ENCODE measurements at places on chromosomes 5 and 9.

DNA sequence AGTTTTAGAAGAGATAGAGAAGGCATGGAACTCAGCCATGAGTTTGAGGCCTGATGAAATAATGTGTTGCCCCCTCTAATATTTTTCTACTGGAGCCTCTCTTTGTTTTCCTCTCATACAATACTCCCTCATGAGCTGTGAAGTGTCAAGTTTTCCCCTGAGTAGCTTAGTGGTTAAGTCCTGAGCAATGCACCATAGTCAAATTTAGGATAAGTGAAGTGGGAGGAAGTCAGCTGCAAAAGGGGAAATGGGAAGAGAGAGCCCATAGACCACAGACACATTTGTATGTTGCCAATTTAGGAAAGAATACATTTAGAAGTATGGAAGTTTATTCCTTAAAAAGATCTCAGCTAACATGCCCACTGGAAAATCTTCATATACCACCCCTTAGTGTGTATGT lies 171.5 kb upstream of the NREP start:
- no peak for DNase-seq

GRCh38 chr9:116572095-116572748 lies 114.9 kb upstream of the TRIM32 start:
- DNase-seq: no peak

DNA sequence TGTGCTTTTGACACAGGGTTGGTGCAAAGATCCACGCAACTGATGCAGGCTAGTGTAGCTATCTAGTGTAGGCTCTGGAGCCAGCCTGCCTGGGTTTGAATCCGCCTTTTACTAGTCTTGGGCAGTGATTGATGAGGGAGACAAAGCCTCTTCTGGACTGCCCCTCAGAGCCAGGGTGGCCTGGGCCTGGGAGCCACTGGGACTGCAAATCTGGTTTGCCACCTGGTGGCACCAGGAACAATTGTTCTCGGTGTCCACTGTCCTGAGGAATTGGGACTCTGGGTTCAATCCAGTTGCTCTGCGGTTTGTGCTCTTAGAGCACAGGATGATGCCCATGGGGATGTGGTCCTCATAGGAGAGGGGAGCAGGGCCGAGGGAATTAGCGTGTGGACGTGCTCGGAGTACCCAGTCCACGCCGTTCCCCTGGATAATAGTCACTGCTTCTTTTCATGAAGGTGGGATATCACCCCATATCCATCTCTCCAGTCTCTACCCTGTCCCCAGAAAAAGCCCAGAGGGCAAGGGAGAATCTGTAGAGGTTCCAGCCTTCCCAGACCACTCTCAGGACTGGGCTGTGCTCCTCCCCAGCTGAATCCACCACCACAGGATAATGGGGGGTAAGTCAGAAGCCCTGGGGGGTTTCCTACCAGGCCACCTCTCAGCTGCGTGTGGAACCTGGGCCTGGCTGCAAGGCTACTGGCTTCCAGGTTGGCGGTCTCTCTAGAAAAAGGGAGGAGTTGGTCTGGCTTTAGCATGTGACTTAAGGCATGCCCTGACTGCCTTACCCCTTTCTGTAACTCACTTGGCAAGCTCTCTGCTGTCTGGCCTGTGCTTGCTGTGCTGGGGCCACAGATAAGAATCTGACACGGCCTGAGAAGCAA lies 1.9 kb downstream of the B4GALT7 start:
- DNase-seq: no peak

- DNase-seq: no peak
Measured at GRCh38 chr5:58300346-58300895, 159.5 kb downstream of the PLK2 start.

DNA sequence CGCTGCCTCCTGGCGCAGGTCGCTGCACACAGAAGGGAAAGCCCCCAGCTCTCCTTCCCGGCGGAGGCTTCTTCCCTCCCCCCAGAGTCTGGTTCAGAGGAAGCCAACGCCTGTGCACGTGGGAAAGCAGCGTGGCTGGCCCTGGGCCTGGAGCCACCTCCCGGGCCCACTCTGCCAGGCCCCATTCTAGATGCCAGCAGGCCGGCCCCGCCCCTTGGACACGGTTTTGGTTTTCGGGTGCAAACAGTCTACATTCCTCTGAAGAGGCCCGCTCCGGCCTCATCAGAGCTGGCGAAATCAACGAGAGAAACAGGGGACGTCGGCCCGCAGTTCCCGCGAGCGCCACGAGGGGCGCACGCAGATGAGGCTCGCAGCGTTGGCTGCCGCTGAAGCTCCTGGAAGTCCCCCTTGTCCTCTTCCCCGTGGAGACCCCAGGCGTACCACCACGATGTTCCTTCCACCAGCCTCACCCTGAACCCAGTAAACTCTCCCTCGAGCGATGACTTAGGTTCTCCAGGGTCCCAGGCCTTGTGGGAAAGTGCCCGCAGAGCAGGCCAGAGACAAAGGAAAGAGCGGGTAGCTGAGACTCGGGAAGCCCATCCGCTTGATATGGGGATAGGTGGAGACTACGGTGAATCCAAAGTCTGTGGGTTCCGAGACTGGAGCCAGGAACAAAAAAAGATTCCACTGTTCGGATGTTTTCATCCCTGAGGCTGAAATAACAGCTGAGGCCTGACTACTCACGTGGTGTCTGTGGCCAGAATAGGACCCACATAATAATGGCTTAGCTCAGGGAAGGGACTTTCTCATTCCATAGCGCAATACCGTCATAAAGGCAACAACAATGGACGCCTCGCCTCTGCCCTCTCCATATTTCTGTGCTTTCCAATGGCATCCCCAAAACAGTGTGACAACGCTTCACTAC lies 64.2 kb downstream of the KLF4 start:
- no peak for DNase-seq

- no peak for DNase-seq
Measured at GRCh38 chr9:133792721-133793470, 54.7 kb upstream of the SARDH start.

DNA sequence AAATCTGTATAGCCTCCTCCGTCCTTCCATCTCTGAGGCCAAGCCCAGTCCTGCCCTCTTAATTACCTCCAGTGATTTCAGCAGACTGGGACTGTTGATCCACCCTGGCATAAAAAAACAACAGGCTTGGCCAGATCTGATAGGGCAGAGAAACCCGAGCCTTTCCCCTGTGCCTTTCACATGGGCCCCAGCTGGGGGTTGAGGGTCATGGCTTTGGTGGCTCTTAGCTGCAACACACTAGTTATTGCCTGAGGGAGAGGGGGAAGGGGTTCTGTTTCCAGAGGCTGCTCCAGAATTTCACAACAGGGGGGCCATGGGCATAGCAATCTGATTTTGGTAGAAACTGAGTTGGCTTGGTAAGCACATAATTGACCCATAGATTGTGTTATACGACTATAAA lies 21.2 kb upstream of the PANK3 start:
- DNase-seq: no peak

DNA sequence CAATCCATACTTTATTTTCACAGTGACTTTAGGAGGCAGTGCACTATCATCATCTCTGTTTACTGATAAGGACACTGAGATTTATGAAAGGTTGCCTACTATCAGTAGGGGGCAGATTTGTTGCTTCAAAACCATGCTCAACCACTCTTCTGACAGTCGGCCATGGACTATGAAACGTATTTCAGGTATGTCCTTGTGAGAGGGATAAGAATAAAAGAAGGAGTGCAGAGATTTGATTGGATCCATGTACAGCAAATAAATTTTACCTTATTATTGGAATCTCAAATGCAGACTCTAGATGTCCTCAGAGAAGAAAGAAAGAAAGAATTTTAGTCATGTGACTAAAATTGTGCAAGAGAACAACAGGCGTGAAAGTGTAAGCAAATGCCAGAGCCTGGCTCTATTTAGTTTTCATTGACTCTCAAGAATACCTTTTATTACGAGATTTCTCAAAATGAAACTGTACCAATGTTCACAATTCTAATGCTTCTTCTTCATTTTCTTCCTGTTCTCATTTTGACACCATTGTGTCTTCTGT lies 296.6 kb upstream of the RASA1 start:
- DNase-seq: no peak

DNA sequence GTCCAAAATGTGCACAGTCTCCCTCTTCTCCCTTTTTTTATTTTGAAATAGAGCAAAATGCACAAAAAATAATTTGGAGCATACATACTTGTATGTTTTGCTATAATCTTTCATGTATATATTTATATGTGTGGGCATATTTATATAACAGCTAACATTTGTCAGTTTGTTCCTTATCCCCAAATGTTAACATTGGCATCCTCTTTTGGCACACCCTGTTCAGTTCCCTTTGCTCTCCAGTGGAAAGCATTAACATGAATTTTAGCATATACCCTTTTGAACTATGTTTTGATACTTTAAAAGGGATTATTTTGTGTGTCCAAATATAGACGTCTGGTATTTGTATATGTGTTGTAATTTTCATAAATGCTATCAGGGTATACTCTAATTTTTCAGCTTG lies 306.2 kb downstream of the ARHGAP26 start:
- no peak for DNase-seq

DNA sequence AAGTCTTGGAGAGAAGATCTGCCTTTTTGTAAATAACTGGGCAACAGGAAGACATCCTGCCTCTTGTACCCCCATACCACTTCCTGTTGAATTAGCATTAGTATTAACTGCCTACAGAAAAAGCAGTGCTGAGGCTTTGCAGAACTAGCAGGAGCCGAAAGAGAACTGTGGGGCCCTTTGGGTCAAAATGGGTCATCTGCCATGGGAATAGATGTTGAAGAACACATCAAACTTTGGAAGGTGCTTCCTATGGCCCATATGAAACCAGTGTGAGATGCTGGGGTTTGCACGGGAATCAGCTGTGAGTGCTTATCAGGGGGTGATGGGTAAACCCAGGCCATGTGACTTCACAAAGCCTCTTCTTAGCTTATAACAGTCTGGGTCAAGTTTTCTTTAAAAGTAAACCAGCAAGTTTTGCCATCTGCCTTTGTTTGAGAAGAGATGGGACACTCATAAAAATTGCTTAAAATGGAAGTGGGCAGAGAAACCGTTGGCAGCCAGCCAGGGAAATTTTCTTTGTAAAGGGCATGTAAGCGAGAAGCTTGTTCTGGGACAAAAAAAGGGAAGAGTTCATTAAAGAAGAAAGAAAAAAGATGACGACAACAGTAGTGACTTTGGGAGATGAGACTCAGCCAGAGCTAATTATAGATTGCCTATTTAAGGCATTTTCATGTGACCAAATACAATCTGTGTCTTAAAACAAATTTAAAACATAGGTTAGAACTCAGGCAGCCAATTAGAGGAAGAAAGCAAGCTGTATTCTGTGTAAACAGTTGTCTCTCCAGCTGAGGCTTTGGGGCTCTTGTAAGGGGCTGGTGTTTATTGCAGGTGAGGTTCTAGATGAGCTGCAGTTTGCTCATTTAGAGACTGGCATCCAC lies 4.4 kb downstream of the SLC25A25 start:
- DNase-seq: peak; percentile 87

Data from GM12878 (cell line).